ENCODE measurements at places on chromosomes 5 and 9.

- H3K4me3 ChIP-seq = no peak overlapping the region
- no peaks in the 10 kb centered on the region for H3K36me3 ChIP-seq
- peaks cover 6% of the 10 kb centered on the region for H3K27me3 ChIP-seq
- no peaks in the 10 kb centered on the region for H3K4me1 ChIP-seq
Measured at GRCh38 chr5:14351086-14351661, 208.0 kb downstream of the TRIO start.

GRCh38 chr9:136363949-136364748 lies 605 bp upstream of the DNLZ start:
- peak overlapping the region; percentile 60 for H3K4me3 ChIP-seq
- DNase-seq = no peak
- no peaks in the 10 kb centered on the region for H3K4me1 ChIP-seq
- peaks cover 9% of the 10 kb centered on the region for H3K36me3 ChIP-seq

DNA sequence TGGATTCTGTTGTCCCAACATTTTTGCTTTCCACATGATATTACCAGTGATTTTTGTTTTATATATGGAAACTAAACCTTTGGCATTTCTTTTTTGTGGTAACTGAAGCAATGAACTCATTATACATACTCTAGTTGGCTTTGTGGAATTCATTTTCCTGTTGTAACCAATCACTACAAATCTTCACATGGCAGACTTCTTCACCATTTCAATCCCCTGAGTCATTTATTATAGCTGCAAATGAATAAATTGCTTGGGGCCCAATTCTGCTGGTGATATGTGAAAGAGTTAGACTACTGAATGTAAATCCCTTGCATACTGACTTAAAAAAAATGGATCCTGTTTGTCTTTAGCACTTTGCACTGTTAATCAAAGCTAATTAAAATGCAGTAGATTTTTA lies 1709.6 kb upstream of the WWC1 start:
- no peak overlapping the region for H3K4me3 ChIP-seq
- no peaks in the 10 kb centered on the region for H3K4me1 ChIP-seq
- no peak overlapping the region for H3K27ac ChIP-seq
- no peak for DNase-seq
- H3K27me3 ChIP-seq = no peaks in the 10 kb centered on the region

GRCh38 chr5:140005145-140005591 lies 37.9 kb downstream of the NRG2 start:
- peaks cover 37% of the 10 kb centered on the region for H3K27me3 ChIP-seq
- no peak overlapping the region for H3K4me3 ChIP-seq
- DNase-seq = no peak
- no peak overlapping the region for H3K27ac ChIP-seq

- DNase-seq = peak; percentile 38
- peak overlapping the region; percentile 95 for H3K4me3 ChIP-seq
- H3K4me1 ChIP-seq = peaks cover 21% of the 10 kb centered on the region
- H3K36me3 ChIP-seq = no peaks in the 10 kb centered on the region
Measured at GRCh38 chr9:129111528-129112151, 425 bp downstream of the PTPA start.

DNA sequence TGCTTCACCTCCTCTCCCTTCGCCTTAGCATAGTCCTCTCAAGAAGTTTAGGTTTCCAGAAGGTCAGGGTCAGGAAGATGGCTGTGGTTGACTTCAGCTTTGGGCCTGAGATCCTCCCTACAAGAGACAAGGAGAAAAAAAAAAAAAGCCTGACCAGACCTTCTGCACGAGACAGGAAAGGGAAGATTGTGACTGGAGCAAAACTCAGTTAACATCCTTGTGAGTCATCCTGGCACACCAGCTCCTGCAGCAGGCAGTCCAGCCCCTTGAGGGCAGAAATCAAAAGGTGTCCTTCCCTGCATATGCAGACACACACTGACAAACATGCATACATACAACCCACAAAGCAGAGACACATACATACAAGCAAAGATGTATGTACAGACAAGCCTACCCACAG lies 18.0 kb upstream of the ENHO start:
- no peak overlapping the region for H3K4me3 ChIP-seq
- peaks cover 13% of the 10 kb centered on the region for H3K27me3 ChIP-seq
- no peak for DNase-seq
- no peaks in the 10 kb centered on the region for H3K4me1 ChIP-seq
- no peaks in the 10 kb centered on the region for H3K36me3 ChIP-seq

DNA sequence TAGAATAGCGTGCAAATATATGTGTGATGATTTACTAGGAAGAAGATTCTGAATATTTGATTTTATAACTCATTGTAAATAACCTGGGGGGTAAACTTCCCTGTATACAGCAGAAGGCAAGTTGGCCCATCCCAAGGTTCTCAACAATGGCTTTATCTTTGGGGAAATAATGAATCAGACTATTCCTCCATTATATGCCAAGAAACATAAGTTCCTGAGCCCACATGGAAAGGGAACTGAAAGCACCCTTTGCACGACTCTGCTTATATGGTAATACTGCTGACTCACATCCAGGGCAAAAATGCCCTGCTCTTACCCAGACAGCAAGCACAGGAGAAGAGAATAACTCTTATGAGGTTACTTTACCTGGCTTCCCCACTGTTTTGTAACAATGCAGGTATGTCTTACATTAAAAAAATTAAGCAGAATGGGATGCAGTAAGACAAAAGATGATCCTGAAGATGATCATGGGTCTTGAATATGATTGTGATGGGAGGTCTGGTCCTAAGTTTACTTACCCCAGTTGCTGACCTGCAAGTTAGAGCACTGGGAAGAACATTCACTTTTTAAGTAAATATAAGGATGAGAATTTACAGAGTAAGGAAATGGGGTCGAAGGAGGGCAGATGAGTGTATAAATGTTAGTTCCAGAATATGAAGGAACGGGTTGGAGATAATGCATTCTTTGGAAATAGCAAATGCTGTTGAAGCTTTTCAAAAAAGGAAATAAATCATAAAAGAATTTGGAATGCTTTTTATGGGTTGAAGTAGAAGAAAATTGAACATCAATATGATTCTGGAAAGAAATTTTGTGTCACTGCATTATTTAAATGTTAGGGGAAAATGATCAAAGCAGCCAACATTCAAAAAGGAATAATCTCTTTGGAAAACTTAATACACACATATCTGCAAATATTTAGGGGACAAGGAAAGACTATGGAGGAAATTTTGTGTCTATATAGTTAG lies 428.4 kb upstream of the MPDZ start:
- DNase-seq = no peak
- H3K27ac ChIP-seq = no peak overlapping the region
- no peaks in the 10 kb centered on the region for H3K4me1 ChIP-seq
- no peaks in the 10 kb centered on the region for H3K27me3 ChIP-seq

- peaks cover 9% of the 10 kb centered on the region for H3K36me3 ChIP-seq
- H3K27me3 ChIP-seq = no peaks in the 10 kb centered on the region
- H3K4me3 ChIP-seq = no peak overlapping the region
- peaks cover 5% of the 10 kb centered on the region for H3K4me1 ChIP-seq
- H3K27ac ChIP-seq = no peak overlapping the region
Measured at GRCh38 chr5:76425928-76426804, 23.1 kb downstream of the IQGAP2 start.

GRCh38 chr5:1893754-1894153 lies 11.0 kb upstream of the IRX4 start:
- H3K36me3 ChIP-seq = no peaks in the 10 kb centered on the region
- H3K4me3 ChIP-seq = no peak overlapping the region
- H3K27me3 ChIP-seq = peaks cover 13% of the 10 kb centered on the region
- no peak for DNase-seq
- no peaks in the 10 kb centered on the region for H3K4me1 ChIP-seq

- DNase-seq = no peak
- no peak overlapping the region for H3K27ac ChIP-seq
- no peaks in the 10 kb centered on the region for H3K27me3 ChIP-seq
- no peak overlapping the region for H3K4me3 ChIP-seq
Measured at GRCh38 chr5:161278739-161279660, 267.5 kb downstream of the GABRB2 start.

GRCh38 chr5:112068593-112068992 lies 311.6 kb upstream of the NREP start:
- no peak overlapping the region for H3K27ac ChIP-seq
- H3K36me3 ChIP-seq = no peaks in the 10 kb centered on the region
- peaks cover 2% of the 10 kb centered on the region for H3K27me3 ChIP-seq
- no peak for DNase-seq

- no peak overlapping the region for H3K27ac ChIP-seq
- no peaks in the 10 kb centered on the region for H3K36me3 ChIP-seq
- DNase-seq = no peak
- H3K27me3 ChIP-seq = peaks cover 5% of the 10 kb centered on the region
- peaks cover 2% of the 10 kb centered on the region for H3K4me1 ChIP-seq
Measured at GRCh38 chr9:121484651-121485446, 14.8 kb downstream of the GGTA1 start.

- no peak overlapping the region for H3K4me3 ChIP-seq
- H3K27me3 ChIP-seq = peaks cover 39% of the 10 kb centered on the region
- H3K4me1 ChIP-seq = peaks cover 16% of the 10 kb centered on the region
- no peak for DNase-seq
- no peaks in the 10 kb centered on the region for H3K36me3 ChIP-seq
- no peak overlapping the region for H3K27ac ChIP-seq
Measured at GRCh38 chr9:74493512-74493911, 3.6 kb upstream of the RORB start.

DNA sequence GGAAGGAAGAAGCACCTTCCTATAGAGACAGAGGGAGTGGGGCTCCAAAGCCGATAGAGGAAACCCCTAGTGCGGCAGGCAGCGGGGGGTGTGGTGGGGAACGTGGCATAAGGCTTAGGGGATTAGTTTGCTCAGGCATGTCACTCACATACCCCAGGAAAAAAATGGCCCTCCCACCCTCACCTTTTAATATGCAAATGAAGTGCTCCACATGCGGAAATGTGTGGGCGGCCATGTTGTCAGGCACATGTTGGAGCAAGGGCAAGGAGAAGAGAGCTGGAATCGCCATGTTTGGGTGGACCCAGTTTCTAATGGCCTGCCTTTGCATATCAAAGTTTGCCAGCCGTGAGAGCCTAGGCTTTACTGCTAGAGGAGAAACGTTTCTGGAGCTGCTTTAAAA lies 758.8 kb downstream of the NR2F1-AS1 start:
- H3K36me3 ChIP-seq = no peaks in the 10 kb centered on the region
- no peak overlapping the region for H3K27ac ChIP-seq
- DNase-seq = no peak

- H3K4me3 ChIP-seq = no peak overlapping the region
- H3K27me3 ChIP-seq = no peaks in the 10 kb centered on the region
- H3K27ac ChIP-seq = peak overlapping the region; percentile 17
- DNase-seq = no peak
- peaks cover 82% of the 10 kb centered on the region for H3K36me3 ChIP-seq
- H3K4me1 ChIP-seq = peaks cover 55% of the 10 kb centered on the region
Measured at GRCh38 chr5:160486573-160486972, 64.9 kb downstream of the PTTG1 start.

GRCh38 chr9:70954126-70954525 lies 167.3 kb downstream of the TRPM3 start:
- H3K27ac ChIP-seq = no peak overlapping the region
- no peak overlapping the region for H3K4me3 ChIP-seq
- no peaks in the 10 kb centered on the region for H3K36me3 ChIP-seq
- peaks cover 3% of the 10 kb centered on the region for H3K27me3 ChIP-seq
- no peak for DNase-seq

GRCh38 chr5:50684721-50685120 lies 18.3 kb downstream of the PARP8 start:
- no peak overlapping the region for H3K27ac ChIP-seq

DNA sequence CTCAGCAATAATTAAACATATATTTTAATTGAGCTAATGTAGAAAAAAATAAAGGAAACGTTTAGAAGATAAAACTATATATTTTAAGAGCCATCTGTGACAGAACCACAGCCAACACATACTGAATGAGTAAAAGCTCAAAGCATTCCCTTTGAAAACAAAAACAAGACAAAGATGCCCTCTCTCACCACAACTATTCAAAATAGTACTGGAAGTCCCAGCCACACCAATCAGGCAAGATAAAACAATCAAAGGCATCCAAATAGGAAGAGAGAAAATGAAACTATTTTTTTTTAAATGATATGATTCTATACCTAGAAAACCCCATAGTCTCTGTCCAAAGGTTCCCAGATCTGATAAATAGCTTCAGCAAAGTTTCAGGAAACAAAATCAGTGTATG lies 262.0 kb downstream of the HTR1A start:
- H3K4me3 ChIP-seq = no peak overlapping the region
- H3K27ac ChIP-seq = no peak overlapping the region
- H3K4me1 ChIP-seq = no peaks in the 10 kb centered on the region
- DNase-seq = no peak
- H3K36me3 ChIP-seq = no peaks in the 10 kb centered on the region

- no peaks in the 10 kb centered on the region for H3K27me3 ChIP-seq
- no peak overlapping the region for H3K27ac ChIP-seq
- DNase-seq = no peak
- no peaks in the 10 kb centered on the region for H3K4me1 ChIP-seq
Measured at GRCh38 chr9:115627511-115627910, 509.6 kb upstream of the TNC start.

DNA sequence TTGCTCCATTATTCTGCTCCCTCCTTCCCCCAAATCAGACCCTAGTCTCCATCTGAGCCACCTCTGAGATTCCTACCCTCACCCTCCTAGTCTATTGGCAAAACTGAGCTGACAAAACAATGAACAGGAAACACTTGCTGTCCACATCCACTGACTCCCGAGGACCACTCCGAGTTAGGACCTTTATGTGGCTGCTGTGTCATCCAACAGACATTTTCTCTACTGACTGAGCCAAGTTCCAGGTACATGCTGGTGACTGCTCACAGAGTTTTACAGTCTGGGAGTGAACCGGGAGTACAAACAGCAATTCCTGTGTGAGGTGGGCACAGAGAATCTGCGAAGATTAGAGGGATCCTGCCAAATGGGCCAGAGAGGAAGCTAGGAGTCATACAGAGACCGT lies 39.2 kb downstream of the CFAP90 start:
- H3K36me3 ChIP-seq = no peaks in the 10 kb centered on the region
- peaks cover 2% of the 10 kb centered on the region for H3K4me1 ChIP-seq
- no peak overlapping the region for H3K4me3 ChIP-seq
- no peak for DNase-seq
- H3K27me3 ChIP-seq = peaks cover 4% of the 10 kb centered on the region

GRCh38 chr9:24073666-24074065 lies 247.6 kb upstream of the ELAVL2 start:
- H3K36me3 ChIP-seq = no peaks in the 10 kb centered on the region
- no peak overlapping the region for H3K27ac ChIP-seq
- DNase-seq = no peak

DNA sequence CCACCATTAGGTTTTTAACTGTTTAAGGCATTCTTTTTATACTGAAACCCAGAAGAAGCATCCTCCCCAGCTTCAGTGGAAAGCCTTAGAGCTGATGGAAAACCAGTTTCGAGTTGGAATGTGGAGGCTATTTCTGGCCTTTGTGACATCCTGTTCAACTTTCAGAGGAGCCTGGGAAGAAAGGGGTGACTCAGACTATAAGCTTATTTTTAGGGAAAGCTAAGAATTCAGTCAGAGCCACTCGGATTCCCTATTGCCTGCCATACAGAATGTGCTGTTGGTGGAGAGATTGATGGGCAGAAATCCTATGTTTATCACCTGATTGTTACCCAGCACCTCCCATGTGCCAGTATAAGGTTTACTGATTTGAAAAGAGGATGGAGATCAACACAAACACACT lies 19.8 kb downstream of the PALM2AKAP2 start:
- H3K4me1 ChIP-seq = no peaks in the 10 kb centered on the region
- no peak overlapping the region for H3K27ac ChIP-seq
- no peak for DNase-seq
- peaks cover 18% of the 10 kb centered on the region for H3K27me3 ChIP-seq
- H3K4me3 ChIP-seq = no peak overlapping the region

Measured in activated T-helper 2 cell treated with anti-CD3 and anti-CD28 coated beads, Interferon-gamma antibody, Interleukin-2, Interleukin-4, amounts not matched to agents 10 μg/mL and 5 μg/mL and 100 μg/mL, durations not matched to agents 14 hours and 24 hours and 36 hours (primary cell).